ENCODE measurements at places on chromosomes 4 and X. TPM values are rescaled to one million over a fixed set of nuclear protein-coding genes. Genes with fewer than 3 reads are reported as not detected.

GAB3 gene
- total RNA-seq, result 28.3 TPM

STK32B gene
- not detected for total RNA-seq

- no peak for DNase-seq
Measured at GRCh38 chrX:14274691-14275090, 245.0 kb upstream of the GEMIN8 start.

GAGE12J gene
- not detected for total RNA-seq

All from natural killer cell treated with Interleukin-12 subunit alpha and Interleukin-12 subunit beta and Interleukin-15 and Interleukin-18, amount 100 ng/mL, for 72 hours (primary cell).